CD4-positive, alpha-beta T cell (primary cell): ENCODE measurements at places on chromosomes 12 and 14. TPM values are rescaled to one million over a fixed set of nuclear protein-coding genes. Genes with fewer than 3 reads are reported as not detected.

GRCh38 chr12:122982477-122982815 is 2.0 kb downstream of the ARL6IP4 start:
- H3K4me3 ChIP-seq, result peak overlapping the region; percentile 82
- peaks cover 37% of the 10 kb centered on the region for H3K36me3 ChIP-seq
- H3K27me3 ChIP-seq, result no peaks in the 10 kb centered on the region
- peaks cover 70% of the 10 kb centered on the region for H3K4me1 ChIP-seq
- H3K27ac ChIP-seq, result peak overlapping the region; percentile 68

DNA sequence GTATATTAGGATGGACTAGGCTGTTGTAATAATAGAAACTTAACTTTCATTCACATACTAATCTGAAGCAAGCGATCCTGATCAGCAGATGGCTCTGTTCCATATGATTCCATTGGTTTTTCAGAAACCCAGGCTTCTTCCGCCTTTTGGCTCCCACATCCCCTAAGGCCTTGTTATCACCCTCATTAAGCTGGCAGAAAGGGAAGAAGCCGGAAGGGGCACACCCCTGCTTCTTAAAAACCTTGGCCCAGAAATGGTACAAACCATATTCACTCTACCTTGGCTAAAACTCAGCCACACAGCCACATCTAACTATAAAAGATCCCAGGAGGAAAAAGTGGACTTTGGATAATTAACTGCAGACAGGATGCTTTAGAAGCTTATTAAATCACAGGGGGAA is 329.2 kb downstream of the PCNX1 start:
- no peak overlapping the region for H3K4me3 ChIP-seq
- H3K4me1 ChIP-seq, result no peaks in the 10 kb centered on the region
- H3K36me3 ChIP-seq, result no peaks in the 10 kb centered on the region
- H3K27ac ChIP-seq, result no peak overlapping the region
- DNase-seq, result no peak

- no peak overlapping the region for H3K4me3 ChIP-seq
- H3K4me1 ChIP-seq, result peaks cover 7% of the 10 kb centered on the region
- H3K36me3 ChIP-seq, result no peaks in the 10 kb centered on the region
- no peak for DNase-seq
- no peaks in the 10 kb centered on the region for H3K27me3 ChIP-seq
- no peak overlapping the region for H3K27ac ChIP-seq
Measured at GRCh38 chr12:111088409-111088808, 168.0 kb upstream of the MYL2 start.

- no peaks in the 10 kb centered on the region for H3K36me3 ChIP-seq
- no peak for DNase-seq
- H3K27ac ChIP-seq, result no peak overlapping the region
Measured at GRCh38 chr12:94793191-94793595, 142.8 kb upstream of the TMCC3 start.

DNA sequence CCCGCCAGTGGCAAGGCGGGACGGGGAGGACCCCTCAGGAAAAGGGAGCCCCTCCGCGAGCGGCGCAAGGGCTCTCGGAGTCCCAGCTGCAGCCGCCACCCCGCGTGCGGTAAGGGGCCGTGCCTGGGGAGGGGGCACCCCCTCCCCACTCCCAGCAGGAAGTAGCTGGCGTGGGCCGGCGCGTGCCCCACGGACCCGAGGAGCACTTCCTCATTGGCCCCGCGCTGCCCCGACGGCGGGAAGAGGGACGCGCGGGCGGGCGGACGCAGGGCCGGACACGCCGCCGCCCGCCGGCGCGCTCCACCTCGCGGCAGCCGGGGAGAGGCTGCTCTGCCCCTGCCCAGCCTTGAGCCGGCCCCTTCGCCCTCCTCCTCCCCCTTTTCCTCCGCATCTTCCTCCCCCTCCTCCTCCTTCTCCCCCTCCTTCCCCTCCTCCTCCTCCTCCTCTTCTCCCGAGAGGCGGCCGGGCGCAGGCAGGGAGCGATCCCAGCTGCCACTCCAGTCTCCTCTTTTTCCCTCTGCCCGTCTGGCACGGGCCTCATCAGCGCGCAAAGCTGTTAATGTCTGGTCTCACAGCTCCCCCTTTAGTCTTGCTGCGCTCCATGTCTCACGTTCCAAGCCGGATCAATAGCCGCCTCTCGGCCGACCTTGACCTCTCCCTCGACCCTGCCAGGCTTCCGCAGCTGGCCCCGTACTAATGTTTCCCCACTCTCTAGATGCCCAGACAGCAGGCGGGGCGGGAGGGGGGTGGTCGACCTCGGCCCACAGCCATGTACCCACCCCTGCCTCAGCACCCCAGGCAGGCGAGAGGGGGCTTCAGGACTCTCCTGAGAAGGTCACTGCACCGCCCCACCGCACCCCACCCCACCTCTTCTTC is 2.6 kb upstream of the BCL11B start:
- H3K4me3 ChIP-seq, result peak overlapping the region; percentile 97
- H3K36me3 ChIP-seq, result no peaks in the 10 kb centered on the region
- no peak for DNase-seq
- H3K4me1 ChIP-seq, result peaks cover 35% of the 10 kb centered on the region
- no peaks in the 10 kb centered on the region for H3K27me3 ChIP-seq

Gene SLC22A17
- total RNA-seq, result 19.5 TPM
